Thyroid gland (tissue), 4 donors: ENCODE measurements at places on chromosomes 7 and 10. TPM values are rescaled to one million over a fixed set of nuclear protein-coding genes. Genes with fewer than 3 reads are reported as not detected.

GRCh38 chr7:24864214-24864817, 107.1 kb upstream of the GSDME start:
- no peaks in the 10 kb centered on the region for H3K27me3 ChIP-seq
- no peak for DNase-seq

Gene AKR1C8
- not detected for total RNA-seq

Gene GPR15LG
- not detected for total RNA-seq

- H3K4me3 ChIP-seq: no peak overlapping the region
- no peak for DNase-seq
- no peaks in the 10 kb centered on the region for H3K36me3 ChIP-seq
- no peaks in the 10 kb centered on the region for H3K4me1 ChIP-seq
Observed at GRCh38 chr10:48336978-48337599, 30.6 kb downstream of the MAPK8 start.

DNA sequence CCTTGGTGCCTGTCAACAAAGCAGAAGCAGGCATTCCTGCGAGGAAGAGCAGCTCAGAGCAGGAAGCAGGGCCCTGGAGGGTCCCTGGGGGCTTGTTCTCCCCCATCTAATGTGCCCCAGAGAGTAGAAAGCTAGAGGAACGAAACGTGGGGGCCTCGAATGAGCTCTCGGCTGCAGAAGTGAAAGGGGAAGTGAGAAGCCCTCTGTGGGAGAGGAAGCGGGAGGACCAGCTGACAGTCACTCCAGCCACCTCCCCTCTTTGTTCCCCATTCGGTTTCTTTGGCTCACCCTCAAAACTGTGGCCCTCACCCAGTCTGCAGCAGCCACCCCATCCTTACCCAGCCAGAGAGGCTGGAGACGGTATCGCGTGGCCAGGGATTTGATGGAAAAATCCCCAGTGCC, 25.0 kb downstream of the C10orf105 start:
- no peak for DNase-seq
- no peaks in the 10 kb centered on the region for H3K27me3 ChIP-seq
- H3K27ac ChIP-seq: no peak overlapping the region
- H3K36me3 ChIP-seq: no peaks in the 10 kb centered on the region
- no peak overlapping the region for H3K4me3 ChIP-seq
- peaks cover 20% of the 10 kb centered on the region for H3K4me1 ChIP-seq

GRCh38 chr7:43726466-43726865, 2.9 kb downstream of the COA1 start:
- DNase-seq: no peak
- H3K27ac ChIP-seq: no peak overlapping the region
- H3K4me3 ChIP-seq: no peak overlapping the region
- H3K36me3 ChIP-seq: no peaks in the 10 kb centered on the region
- peaks cover 6% of the 10 kb centered on the region for H3K4me1 ChIP-seq

Gene CLDN4
- 183 TPM for total RNA-seq

Gene PSMC2
- 113 TPM for total RNA-seq

Gene GIMAP1
- 6.7 TPM for total RNA-seq

- H3K4me1 ChIP-seq: no peaks in the 10 kb centered on the region
- H3K27ac ChIP-seq: no peak overlapping the region
- H3K36me3 ChIP-seq: no peaks in the 10 kb centered on the region
- no peak overlapping the region for H3K4me3 ChIP-seq
Observed at GRCh38 chr10:43327986-43328385, 43.5 kb upstream of the FXYD4 start.

- H3K4me3 ChIP-seq: peak overlapping the region; percentile 22
- H3K27me3 ChIP-seq: no peaks in the 10 kb centered on the region
- H3K27ac ChIP-seq: peak overlapping the region; percentile 99
Observed at GRCh38 chr10:104120512-104120902, 1.5 kb upstream of the SFR1 start.

Gene CPVL
- 182 TPM for total RNA-seq
